ENCODE measurements at places on chromosomes 1 and 21. TPM values are rescaled to one million over a fixed set of nuclear protein-coding genes. Genes with fewer than 3 reads are reported as not detected.

DNA sequence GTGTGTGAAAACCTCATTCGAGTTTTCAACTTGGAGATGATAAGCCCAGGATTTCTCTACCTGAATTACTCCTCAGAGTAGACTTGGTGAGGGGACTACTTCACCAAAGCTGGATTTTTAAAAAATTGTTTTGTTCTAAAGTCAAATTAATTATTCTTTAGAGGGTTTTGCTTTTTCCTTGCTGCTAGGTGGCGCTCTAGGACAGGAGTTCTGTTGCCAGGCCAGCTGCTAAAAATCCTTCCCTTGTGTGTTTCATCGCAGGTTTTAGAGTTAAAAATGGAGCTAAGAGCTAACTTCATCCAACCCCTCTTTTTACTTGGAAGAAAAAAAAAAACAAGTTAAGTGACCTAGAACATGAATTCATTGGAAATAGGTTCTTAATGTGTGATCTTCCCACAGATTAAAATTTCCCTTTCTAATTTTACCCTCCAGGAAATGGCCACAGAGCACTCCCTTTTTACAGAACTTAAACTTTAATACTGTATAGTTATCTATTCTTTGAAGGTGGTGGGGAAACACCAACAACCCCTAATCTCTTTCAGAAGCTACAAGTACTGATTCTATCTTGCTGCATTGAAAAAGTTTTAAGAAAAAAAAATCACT is 36.7 kb upstream of the FAM163A start:
- peak; percentile 76 for DNase-seq

GRCh38 chr1:20521960-20522861 is 14.3 kb upstream of the MUL1 start:
- DNase-seq: peak; percentile 81

DNA sequence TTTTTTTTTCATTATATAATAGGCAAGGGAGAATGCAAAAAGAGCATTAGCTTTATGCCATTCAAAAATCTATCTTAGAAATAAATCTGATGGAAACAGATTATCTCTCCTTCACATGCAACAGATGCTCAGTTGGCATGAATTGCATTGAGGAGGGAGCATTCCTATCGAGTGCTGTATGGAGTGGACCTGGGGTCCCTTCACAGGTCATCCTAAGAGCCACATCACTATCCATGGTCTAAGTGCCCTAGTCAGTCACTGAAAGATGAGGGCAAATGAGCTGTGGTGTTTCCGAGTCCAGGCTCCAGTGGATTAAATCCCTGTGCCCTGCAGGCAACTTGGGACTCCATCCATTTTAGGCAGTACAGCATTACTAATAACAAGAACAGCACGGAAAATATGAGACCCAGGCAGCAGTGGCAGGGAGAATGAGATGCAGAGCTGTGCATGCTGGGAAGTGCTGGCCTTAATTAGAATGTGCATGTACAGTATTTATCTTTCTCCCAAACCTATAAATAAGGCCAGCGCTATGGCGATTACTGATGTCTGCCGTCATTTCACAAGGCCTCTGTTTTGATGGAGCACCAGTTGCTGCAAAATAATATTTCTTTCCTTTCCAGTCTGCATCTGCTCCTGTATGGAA is 512.3 kb upstream of the PLXNA2 start:
- DNase-seq: no peak

- DNase-seq: no peak
Observed at GRCh38 chr1:233509526-233509925, 104.4 kb upstream of the KCNK1 start.

GRCh38 chr1:171742577-171742922 is 685 bp upstream of the VAMP4 start:
- DNase-seq: peak; percentile 72

DNA sequence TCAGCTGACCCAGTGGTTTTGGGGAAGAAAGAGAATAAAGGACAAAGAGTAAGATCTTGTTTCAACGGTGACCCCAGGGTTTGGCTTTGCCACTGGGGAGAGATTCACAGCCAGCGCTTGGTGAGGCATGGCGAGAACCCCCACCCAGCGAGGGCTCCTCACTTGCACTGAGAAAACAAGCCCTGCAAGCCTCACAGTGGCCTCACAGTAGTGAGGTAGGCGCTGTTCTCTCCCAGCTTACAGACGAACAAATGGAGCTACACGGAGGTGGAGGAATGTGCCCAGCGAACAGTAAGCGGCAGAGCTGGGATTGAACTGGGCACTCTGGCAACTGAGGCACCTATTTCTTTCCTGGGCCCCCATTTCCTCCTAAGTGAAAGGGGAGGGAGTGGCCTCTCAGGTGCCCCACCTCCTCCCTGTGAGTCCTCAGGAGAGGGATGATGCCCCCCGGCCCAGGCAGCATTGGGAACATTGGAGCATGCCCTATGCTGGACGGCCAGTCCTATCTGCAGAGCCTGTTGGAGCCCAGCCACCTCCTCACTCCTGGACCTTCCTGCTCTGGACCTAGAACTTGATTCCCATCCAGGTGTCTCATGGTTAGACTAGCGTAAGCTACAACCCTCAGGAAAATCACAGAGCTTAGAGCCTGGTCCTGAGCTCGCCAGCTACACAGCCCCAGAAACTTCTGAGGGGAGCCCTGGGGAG is 73.4 kb upstream of the EDN2 start:
- DNase-seq: no peak

GRCh38 chr1:212902054-212902453 is 44.0 kb downstream of the FLVCR1 start:
- DNase-seq: no peak

GRCh38 chr21:35511696-35512162 is 462.6 kb upstream of the RUNX1 start:
- peak; percentile 71 for DNase-seq

- peak; percentile 87 for DNase-seq
Observed at GRCh38 chr1:16013220-16013907, 4.5 kb downstream of the HSPB7 start.

GRCh38 chr1:232428786-232429530 is 201.0 kb downstream of the SIPA1L2 start:
- DNase-seq: peak; percentile 71

DNA sequence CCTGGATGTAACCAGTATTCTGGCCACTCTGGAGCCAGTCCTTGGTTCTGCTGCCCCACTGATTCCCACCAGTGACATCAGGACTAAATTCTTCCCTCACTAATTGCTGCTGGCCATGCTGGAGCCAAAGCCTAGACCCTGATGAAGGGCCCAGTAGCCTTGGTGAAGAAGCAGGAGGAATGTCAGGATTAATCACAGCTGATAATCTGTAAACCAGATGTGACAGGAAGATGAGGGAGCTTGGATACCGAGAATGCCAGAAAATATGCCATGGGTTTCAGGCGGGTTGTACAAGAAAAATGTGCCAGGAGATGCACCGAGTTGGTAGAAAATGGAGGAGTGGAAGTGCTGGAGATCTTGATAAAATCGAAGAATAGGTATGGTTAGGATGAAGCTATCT is 119.0 kb upstream of the PPP2R5A start:
- no peak for DNase-seq

GRCh38 chr1:178238722-178239510 is 145.0 kb downstream of the RASAL2 start:
- DNase-seq: peak; percentile 88

DNA sequence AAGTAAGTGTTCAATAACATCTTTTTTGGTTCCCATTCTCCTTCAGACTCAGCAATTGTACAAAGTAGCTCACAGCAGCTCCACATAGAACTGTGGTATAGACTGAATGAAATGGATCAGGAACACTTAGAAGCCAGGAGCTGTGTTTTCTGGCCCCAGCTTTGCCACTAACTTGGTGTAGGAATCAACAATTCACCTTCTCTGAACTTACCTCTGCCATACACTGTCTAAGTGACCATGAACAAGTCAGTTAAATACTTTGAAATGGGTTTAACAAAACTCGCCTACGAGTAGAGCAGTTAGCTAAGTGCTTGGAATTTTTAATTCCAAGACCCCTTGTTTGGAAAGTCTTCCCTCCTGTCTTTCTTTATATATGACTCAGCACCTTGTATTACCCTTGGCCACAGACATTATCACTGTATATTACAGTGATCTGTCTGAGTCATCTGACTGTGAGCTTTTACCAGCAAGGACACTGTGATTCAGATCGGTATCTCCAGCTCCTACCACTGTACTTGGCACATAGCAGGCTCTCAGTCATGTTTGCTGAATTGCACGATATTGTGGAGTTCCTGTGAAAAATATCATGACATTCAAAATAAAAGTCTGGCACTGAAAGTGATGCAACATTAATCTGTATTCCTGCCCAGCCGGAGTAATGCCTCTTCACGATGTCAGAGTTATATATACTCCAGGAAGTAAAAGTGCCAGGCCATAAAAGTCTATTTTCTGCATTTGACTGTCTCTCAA is 101.7 kb upstream of the BEND5 start:
- DNase-seq: peak; percentile 24

GRCh38 chr1:202274611-202275010 is 67.1 kb downstream of the UBE2T start:
- peak; percentile 55 for DNase-seq

Gene A3GALT2
- 0.32 TPM for total RNA-seq

Gene GOLT1A
- not detected for total RNA-seq

Gene HTR6
- total RNA-seq: 0.10 TPM

Gene CACNA1S
- total RNA-seq: 57.2 TPM

Gene NCAM2
- 1.8 TPM for total RNA-seq

Gene CLCA2
- total RNA-seq: 0.62 TPM

Gene PLA2G5
- total RNA-seq: not detected

Gene C1QTNF12
- total RNA-seq: not detected
